ENCODE measurements at places on chromosomes 1 and 21. TPM values are rescaled to one million over a fixed set of nuclear protein-coding genes. Genes with fewer than 3 reads are reported as not detected.

Gene SPSB1
- 15.1 TPM for total RNA-seq

Gene GNG4
- not detected for total RNA-seq

Gene C1orf210
- 12.0 TPM for total RNA-seq

Gene AIM2
- total RNA-seq: 2.9 TPM

Gene LHX8
- total RNA-seq: 0.21 TPM

DNA sequence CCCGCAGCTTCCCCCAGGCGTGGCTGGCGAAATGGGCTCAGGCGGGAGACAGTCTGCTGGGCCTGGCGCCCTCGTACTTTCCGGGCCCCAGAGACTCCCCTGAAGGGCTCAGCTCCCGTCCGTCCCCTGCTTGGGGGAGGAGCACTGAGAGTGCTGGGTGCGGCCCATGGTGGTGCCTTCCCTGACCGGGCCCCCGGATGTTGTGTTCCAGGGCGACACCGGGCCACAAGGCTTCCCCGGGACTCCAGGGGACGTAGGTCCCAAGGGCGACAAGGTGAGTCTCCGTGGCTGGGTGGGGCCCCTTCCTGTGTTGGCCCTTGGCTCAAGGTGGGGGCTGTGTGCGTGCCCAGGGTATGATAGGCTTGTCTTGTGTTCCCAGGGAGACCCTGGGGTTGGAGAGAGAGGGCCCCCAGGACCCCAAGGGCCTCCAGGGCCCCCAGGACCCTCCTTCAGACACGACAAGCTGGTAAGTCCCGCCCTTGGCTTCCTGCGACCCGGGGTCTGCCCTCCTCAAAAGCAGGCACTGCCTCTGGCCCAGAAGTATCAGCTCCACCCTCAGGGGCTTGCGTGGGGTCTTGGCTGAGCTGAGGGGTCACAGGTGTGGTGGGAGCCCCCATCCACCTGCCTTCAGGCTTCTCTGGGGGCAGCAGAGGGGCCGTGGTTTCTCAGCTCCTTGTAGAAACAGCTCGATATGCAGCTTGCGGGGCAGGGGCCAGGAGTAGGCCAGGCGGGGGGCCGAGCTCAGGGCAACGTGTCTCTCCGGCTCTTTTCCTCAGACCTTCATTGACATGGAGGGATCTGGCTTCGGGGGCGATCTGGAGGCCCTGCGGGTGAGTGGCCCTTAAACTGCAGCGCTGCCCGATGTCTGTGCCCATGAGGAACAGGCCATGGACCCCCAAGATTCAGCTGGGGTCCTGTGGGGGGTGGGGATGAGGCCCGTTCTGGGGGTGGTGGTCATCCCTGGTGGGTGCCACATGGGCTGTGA is 62.3 kb downstream of the SLC19A1 start:
- no peak for DNase-seq

- DNase-seq: no peak
Measured at GRCh38 chr1:201363467-201363866, 14.0 kb downstream of the TNNT2 start.

GRCh38 chr1:16111771-16112595 is 38.5 kb upstream of the FAM131C start:
- no peak for DNase-seq

- no peak for DNase-seq
Measured at GRCh38 chr1:203086992-203087763, 1.4 kb upstream of the MYOG start.

- DNase-seq: peak; percentile 71
Measured at GRCh38 chr1:2001773-2002411, 1.7 kb downstream of the CFAP74 start.

DNA sequence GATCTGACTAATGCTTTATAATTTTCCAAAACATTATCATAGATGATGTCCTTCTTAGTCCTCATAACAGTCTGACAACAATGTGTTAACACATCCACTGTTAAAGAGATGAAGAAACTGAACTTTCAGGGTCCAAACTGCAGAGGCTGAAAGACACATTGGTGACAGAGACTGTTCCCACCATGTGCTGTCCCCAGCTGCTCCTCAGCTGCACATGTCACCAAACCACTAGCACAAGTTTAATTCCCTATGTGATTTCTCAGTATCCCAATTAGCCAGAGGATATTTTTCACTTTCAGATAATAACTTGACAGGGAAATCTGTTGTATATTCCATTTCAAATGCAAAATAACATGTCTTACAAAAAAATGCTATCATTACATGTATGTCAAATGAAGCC is 24.6 kb downstream of the LAMC2 start:
- DNase-seq: no peak

- DNase-seq: no peak
Measured at GRCh38 chr1:67684526-67685066, 405 bp upstream of the GADD45A start.

- no peak for DNase-seq
Measured at GRCh38 chr1:157176016-157176415, 37.8 kb upstream of the ETV3 start.

DNA sequence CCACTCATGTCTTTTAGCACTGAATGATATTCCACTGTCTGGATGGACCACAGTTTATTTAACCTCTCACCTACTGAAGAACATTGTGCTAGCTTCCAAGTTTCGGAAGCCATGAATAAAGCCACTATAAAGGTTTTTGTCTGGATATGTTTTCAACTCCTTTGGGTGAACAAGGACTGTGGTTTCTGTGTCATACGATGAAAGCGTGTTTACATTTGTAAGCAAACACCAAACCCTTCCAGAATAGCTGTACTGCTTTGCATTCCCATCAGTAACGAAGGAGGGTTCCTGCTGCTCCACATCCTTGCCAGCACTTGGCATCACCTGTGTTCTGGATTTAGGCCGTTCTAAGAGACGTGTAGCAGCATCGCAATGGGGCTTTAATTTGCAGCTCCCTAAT is 10.7 kb upstream of the ARHGEF16 start:
- no peak for DNase-seq

DNA sequence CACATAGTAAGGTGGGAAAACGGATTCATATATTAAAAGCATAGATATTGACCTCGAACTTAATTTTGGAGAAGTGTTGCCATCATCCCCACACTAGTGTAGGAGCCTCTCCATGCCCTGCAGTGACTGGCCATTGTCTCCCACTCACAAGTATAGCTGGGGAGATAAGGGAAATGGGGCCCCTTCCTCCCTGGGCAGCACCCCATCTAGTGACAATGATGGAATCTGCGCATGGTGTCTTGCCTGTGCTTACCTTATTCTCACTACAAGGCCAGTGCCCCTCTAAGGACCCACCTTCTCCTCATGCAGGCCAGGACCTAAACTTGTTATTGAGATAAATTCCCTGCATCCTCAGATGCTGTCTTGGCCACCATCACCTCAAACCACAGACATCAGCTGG is 374.9 kb downstream of the NTNG1 start:
- DNase-seq: no peak

GRCh38 chr1:231196728-231197127 is 34.9 kb downstream of the TRIM67 start:
- no peak for DNase-seq

DNA sequence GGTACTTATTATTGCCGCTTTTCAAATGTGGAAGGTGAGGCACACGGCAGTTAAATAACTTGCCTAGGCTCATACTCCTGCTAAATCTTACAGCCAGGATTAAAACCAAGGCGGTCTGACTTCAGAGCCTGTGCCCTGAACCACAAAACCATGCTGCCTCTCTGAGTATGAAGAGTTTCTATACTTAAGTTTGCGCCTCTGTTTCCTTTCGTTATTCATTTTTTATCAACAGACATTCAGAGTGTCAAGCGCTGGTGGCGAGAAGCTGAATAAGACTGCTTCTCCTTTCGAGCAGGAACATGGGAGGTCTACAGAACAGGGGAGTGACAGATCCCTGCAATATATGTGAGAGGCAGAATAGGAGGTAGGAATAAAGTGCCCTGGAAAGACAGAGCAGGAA is 96.0 kb upstream of the DUSP10 start:
- no peak for DNase-seq

- no peak for DNase-seq
Measured at GRCh38 chr1:218810306-218810705, 363.4 kb upstream of the LYPLAL1 start.

DNA sequence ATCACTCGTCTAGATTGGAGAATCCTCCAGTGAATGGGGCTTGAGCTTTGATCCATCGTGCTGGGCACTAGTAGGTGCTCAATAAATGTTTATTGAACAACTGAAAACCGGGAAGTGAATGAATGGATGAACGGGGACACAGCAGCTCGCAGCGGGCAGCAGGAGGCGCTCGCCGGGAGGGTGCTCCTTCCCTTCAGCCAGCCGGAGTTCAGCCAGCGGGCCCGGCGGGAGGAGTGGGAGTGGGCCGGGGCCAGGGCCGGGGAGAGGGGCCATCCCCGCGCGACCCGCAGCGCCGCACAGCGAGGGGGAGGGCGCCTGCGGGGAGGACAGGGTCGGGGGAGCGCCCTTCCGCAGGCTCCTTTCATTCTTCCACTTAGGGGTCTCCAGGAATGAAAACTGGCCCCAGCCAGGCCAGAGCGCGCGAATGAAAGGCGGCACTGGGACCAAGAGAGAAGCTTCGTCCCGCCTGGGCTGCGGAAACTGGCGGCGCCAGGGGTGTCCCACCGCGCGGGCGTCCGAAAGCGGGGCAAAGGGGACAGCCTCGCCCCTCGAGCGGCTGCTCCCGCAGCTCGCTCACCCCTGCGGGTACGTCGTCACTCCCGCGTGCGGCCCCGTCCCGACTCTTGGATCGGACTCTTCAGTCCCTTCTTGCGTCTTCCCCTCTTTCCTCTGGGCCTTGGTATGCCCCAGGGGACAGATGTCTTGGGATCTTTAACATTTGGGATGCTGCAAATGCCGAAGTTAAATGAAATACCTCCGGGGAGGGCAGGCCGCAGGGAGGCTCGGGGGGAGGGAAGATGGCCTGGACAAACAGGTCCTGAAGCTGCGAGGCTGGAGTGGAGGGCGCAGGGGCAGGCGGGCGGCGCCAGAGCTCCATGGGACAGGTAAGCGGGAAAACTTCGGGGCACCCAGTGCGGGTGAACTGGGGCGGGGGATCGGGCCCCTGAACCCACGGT is 3.6 kb upstream of the INAVA start:
- no peak for DNase-seq

Data from ureter (tissue), 1 donor.